Articular chondrocyte of knee joint (primary cell): ENCODE measurements at places on chromosomes 6 and 20. TPM values are rescaled to one million over a fixed set of nuclear protein-coding genes. Genes with fewer than 3 reads are reported as not detected.

Gene ZBTB46
- 3.5 and 4.4 TPM in 2 replicates for total RNA-seq

Gene TSHZ2
- under 0.01 and 0.43 TPM in 2 replicates for total RNA-seq

Gene FAM217A
- total RNA-seq: not detected in 2 replicates

Gene LAMA2
- total RNA-seq: 30.3 and 33.5 TPM in 2 replicates

Gene BHLHE23
- total RNA-seq: not detected in 2 replicates

Gene CYP24A1
- total RNA-seq: 0.26 and 0.43 TPM in 2 replicates

Gene LY6G6D
- total RNA-seq: not detected in 2 replicates

Gene SLC17A1
- total RNA-seq: not detected in 2 replicates

Gene ACSS1
- 4.5 and 8.2 TPM in 2 replicates for total RNA-seq

Gene THBS2
- 75.6 and 121 TPM in 2 replicates for total RNA-seq

Gene SLC22A1
- 0.52 and 1.1 TPM in 2 replicates for total RNA-seq

Gene EPB41L1
- total RNA-seq: 105 and 125 TPM in 2 replicates

Gene FLOT1
- 90.3 and 99.3 TPM in 2 replicates for total RNA-seq

Gene CDH22
- not detected in 2 replicates for total RNA-seq

Gene EMILIN3
- not detected in 2 replicates for total RNA-seq

Gene OOEP
- total RNA-seq: 0.39 and 0.43 TPM in 2 replicates

Gene CLVS2
- 0.11 and 0.13 TPM in 2 replicates for total RNA-seq

Gene TAAR9
- total RNA-seq: not detected in 2 replicates

Gene RHAG
- not detected in 2 replicates for total RNA-seq

Gene CDSN
- not detected in 2 replicates for total RNA-seq

Gene PTK7
- total RNA-seq: 28.3 and 51.5 TPM in 2 replicates

Gene TTBK1
- total RNA-seq: under 0.01 TPM in 2 replicates

Gene ADGRG6
- 71.5 and 95.1 TPM in 2 replicates for total RNA-seq

Gene TRIM39
- 11.6 and 12.8 TPM in 2 replicates for total RNA-seq

Gene MEI4
- total RNA-seq: under 0.01 TPM in 2 replicates

Gene TENT5A
- total RNA-seq: 96.5 and 118 TPM in 2 replicates
